ENCODE measurements at places on chromosomes 1 and 21.

- DNase-seq, result no peak
Observed at GRCh38 chr1:76425201-76426145, 350.9 kb downstream of the ST6GALNAC3 start.

GRCh38 chr1:28640766-28641165 is 2.1 kb downstream of the TAF12 start:
- no peak for DNase-seq

DNA sequence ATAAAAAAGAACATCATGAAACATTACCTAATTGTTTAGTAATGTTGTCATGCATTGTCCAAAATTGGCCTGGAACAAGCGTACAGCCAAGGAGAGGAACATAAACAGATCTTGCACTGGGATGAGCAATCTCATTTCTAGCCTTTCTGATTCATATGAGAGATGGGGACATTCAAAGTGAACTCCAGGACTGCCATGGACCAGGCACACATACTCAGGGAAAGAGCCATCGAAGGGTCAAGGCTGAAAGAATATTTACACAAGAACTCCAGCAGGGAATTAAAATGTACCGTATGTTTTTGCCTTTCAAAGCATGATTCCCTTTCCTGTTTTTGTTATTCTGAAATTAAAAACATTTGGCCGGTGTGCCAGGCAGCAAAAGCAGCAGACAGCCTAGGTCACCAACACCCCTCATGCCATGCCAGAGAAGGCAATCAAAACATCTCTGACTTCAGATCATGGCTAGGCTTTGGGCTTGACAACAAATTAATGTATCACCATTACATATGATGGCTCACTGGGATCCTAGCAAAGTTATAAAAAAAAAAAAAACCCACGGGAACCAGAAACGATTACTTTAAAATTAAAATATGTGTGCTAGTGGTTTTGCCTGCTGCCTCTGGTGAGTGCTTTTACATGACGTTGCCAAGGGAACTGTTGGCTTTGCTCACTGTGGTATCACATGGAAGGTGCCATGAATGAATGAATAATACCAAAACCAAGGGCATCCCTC is 159.8 kb downstream of the TGFBR3 start:
- no peak for DNase-seq

GRCh38 chr1:209241487-209241886 is 342.0 kb upstream of the CAMK1G start:
- DNase-seq, result no peak

DNA sequence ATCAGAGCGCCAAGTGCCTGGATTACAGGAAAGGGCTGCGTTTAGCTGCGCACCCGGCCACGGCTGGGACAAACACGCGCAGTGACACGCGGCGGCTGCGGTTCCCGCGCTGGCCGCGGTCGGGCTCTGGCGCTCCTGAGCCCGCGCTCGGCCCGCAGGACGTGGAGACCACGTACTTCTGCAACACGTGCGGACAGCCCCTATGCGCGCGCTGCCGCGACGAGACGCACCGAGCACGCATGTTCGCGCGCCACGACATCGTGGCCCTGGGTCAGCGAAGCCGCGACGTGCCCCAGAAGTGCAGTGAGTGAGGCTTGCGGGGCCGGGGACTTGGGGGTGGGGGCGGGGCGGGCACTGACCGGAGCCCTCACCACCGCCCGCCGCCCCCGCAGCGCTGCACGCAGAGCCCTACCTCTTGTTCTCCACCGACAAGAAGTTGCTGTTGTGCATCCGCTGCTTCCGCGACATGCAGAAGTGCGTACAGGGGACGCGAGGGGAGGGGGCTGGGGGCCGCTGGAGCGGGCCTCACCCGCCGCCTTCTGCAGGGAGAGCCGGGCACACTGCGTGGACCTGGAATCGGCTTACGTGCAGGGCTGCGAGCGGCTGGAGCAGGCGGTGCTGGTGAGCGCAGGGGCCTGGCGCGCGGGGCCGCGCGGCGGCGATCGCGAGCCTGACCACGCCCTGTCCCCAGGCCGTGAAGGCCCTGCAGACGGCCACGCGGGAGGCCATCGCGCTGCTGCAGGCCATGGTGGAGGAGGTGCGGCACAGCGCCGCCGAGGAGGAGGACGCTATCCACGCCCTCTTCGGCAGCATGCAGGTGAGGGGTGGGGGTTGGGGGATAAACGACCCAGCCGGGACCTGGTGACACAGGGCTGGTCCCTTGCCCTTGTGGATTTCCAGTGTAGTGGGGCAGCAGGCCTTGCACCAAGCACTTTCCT is 3.1 kb downstream of the RNF207 start:
- DNase-seq, result peak; percentile 14

DNA sequence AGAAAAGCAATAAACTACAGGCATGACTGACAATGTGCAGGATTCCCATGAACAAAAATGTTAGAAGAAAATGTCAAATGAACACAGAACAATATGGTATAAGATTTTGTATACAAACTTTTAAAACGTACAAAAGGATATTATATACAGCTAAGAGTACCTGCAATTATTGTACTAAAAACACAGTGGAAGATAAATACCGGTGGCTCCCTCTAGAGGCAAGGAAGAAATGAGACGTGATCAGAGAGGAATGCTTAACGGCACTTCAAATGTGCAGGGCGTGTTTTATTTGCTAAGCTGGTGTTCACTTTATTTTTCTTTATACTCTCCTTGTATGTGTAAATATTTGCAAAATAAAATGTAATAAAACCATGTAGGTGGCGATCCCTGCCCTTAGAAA is 191.8 kb upstream of the SAMSN1 start:
- DNase-seq, result peak; percentile 62

DNA sequence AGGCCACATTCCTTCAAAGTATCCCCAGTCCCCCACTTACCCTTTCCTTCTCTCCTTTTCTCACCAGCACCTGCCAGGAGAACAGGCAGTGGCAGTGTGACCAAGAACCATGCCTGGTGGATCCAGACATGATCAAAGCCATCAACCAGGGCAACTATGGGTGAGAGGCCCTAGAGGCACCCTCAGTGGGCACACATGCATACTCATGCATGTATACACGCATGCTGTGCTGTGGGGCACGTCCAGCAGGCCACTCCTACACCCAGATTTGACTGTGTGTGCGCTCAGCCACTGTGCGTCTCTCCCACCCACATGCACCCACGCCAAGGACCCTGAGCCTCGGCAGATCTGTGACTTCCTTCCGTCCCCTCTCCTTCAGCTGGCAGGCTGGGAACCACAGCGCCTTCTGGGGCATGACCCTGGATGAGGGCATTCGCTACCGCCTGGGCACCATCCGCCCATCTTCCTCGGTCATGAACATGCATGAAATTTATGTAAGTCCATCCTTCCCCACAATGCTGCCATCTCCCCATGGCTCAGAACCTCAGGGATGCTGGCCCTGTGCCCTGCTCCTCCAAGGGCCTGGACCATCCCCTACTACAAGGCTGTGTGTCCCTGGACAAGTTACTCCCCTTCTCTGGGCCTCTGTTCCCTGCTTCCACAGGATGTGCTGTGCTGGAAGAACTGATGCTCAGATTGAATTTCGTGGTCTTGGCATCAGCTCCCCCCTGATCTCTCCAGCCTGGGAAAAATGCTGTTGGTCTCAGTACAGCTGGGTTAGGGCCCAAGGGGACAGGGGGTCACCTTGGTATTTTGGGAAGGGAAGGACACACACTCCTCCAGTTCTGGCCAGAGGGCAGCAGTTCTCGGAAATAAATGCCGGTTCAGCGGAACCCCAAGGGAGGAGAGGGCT is 7.0 kb downstream of the TINAGL1 start:
- DNase-seq, result no peak

- no peak for DNase-seq
Observed at GRCh38 chr1:15749399-15750291, 7.3 kb downstream of the TMEM82 start.

DNA sequence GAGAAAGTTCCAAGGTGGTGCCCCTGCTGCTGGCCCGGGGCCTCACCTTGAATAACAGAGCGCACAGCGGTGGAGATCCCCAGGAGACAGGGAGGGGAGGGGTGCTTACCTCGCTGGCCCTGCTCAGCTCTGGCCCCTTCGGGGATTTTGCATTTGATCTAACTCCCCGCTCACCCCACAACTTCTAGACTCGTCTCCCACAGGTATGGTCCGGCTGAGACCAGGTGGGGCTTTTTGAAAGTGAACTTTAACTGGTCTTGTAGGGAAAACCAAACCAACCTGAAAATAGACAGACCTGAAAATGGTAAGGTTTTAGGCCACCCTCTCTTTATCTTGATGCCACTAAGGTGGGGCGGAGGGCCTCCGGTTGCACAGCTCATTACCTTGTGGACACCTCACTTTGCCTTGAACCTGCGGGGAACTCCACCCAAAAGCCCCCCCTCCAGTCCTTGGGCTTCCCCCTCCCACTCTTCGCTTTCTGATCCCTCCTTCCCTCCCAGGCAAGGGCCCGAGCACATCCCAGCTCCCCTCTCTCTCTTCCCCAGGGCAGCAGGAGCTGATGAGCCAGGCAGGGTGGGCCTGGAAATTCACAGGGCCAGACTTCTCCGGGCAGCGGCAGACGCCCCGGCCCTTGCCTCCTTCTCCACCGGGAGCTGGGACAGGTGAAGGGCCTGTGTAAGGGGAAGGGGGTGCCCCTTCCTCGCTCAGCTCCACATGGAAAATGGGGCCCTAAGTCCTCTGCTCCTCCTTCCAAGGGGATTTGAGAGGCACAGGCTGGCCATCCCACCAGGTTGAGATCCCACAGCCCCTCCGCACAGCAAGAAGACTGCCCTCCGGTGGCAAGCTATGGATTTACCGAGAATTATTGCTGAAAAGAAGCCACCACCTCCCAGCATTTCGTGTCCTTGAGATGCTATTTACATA is 16.1 kb downstream of the TNFRSF8 start:
- no peak for DNase-seq

- DNase-seq, result no peak
Observed at GRCh38 chr1:219310181-219310728, 136.6 kb downstream of the LYPLAL1 start.
